Testis (tissue), 5 donors: ENCODE measurements at places on chromosomes 13 and 19. TPM values are rescaled to one million over a fixed set of nuclear protein-coding genes. Genes with fewer than 3 reads are reported as not detected.

DNA sequence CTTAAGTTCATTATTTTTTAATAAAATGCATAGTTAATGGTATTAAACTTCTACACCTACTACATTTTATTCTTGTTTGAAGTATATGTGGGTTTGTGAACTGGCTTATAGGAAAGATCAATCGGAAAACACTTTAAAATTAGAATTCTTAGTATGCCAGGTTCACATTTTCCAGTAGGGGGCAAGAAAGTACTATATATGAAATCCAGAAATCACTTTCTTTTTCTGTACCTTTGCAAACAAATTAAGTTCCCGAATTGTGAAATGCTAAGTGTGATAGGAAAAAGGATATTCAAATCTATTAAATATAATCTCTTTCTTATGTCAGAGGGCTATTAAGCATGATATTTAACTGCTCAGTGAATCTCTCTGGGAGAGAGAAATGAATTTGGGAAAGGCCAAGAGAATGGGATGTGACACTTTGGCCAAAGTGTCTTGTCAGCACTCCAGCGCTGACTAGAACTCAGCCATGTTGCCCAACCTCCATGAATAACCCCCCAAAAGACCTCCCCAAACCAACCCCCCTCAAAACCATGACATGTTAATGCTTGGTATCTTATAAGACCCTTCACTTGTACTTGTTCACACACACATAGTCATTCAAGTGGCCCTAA lies 122.6 kb upstream of the SLC10A2 start:
- DNase-seq, result no peak

CACNA1A gene
- polyA plus RNA-seq, result 9.7 TPM

FBXL3 gene
- polyA plus RNA-seq, result 51.0 TPM

- DNase-seq, result no peak
Observed at GRCh38 chr13:74274916-74275315, 140.7 kb upstream of the KLF12 start.

DNA sequence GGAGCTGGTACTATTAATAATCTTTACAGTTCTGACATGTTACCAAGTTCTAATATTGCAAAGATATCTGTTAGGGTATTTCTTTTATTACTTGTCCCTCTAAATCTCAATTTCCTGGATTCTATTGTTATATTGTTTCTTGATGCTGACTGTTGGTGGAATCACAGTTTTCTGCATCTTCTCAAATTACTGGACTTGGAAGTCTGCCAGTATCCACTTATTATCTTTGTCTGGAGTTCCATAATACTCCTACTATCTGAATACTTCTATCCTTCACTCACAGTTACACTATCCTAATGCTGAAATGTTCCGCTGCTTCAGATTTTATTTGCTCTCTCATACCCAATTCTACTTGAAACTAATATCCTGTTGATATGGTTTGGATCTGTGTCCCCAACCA lies 1985.7 kb upstream of the PRR20A start:
- DNase-seq, result no peak

CADM4 gene
- 7.8 TPM for polyA plus RNA-seq

ZNF284 gene
- 0.96 TPM for polyA plus RNA-seq

GRCh38 chr13:30323524-30323923 lies 16.2 kb upstream of the KATNAL1 start:
- no peak for DNase-seq

DNA sequence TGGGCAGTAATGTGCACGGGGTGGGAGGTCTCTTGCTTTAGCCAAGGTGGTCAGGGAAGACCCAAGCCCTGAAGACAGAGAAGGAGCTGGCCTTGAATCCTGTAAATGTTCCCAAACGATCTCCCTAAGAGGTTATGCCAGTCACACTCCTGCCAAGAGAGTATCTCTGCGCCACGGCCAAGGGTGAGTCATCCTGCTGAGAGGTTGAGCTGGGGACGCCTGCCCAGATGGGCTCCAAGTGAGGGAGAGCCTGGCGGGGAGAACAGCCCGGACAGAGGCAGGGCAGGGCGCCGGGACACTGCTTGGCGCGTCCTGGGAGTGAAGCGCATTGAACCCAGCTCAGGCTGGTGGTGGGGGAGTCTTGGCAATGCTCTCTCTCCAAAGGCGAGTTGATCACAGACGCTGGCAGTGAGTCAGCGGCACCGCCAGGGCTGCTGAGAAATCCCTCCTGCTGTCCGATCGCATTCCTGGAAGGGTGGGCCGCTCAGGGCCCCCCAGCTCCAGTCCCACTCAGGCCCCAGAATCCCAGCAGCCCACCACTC lies 16.4 kb downstream of the SULT2B1 start:
- DNase-seq, result peak; percentile 90

TMEM255B gene
- polyA plus RNA-seq, result 7.5 TPM

GRCh38 chr13:63208826-63209225 lies 1793.2 kb upstream of the PCDH20 start:
- no peak for DNase-seq

- DNase-seq, result no peak
Observed at GRCh38 chr19:30810726-30811125, 438.5 kb downstream of the ZNF536 start.

GRCh38 chr19:42555317-42555716 lies 27.0 kb upstream of the CEACAM1 start:
- DNase-seq, result no peak

DNA sequence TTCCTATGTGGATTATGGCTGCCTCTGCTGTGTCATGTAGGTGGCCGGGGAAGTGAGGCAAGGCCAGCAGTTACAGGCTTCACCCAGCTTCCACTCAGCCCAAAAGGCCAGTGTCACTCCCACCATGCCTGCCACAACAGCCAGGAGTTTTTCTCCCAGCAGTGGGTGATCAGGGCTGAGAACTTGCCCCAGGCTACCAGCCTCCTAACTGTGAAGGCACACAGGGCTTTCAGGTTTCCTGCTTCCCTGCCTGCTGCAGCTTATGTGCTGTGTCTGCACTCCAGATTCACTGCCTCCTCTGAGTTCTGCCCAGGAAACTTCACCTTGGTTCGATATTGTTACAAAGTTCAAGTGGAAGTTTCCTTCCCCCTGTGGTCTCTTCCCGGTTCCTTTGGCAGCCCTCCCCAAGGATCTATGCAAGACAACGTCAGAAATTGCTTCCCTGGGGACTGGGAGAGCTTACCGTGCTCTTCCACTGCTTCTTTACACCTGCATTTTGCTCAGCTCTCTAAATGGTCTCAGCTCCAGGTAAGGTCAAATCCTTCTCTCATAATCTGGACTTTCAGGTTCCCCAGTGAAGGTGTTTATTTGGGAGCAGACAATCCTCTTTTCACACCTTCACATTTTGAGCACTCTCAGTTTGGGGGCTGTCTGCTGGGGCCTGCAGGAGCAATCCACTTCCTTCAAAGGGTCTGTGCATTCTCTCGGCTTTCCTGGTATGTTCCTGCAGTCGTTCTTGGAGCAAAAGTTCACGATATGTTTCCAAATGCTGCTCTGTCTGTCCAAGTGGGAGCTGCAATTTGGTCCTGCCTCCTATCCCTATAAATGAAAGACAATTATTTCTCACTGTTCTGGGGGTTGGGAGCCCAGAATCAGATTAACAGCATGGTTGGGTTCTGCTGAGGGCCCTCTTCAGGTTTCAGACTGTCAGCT lies 1730.1 kb upstream of the PRR20A start:
- DNase-seq, result no peak

CGB3 gene
- not detected for polyA plus RNA-seq

DNA sequence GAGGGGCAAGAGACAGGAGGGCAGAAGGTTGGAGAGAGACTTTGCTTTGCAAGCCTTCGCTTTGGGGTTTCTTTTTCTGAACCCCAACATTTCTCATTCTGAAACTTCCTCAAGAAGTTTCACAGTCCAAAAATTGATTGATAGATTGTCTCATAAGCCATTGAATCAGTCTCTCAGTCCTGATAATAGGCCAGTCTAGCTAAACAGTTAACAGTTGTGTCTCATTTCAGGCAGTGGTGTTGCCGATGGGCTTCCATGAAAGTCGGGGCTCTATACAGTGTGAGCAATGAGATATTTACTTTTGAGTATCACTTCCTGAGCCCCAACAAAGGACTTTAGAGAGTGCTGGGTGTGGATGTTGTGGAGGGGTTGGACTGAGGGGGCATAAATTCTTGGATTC lies 26.5 kb upstream of the SPRY2 start:
- no peak for DNase-seq

ZNF221 gene
- 2.2 TPM for polyA plus RNA-seq

SLC8A2 gene
- 4.2 TPM for polyA plus RNA-seq

PLEKHA4 gene
- 19.9 TPM for polyA plus RNA-seq

METTL21C gene
- 1.8 TPM for polyA plus RNA-seq

ZNF723 gene
- 3.6 TPM for polyA plus RNA-seq

CBLC gene
- 1.9 TPM for polyA plus RNA-seq

DNA sequence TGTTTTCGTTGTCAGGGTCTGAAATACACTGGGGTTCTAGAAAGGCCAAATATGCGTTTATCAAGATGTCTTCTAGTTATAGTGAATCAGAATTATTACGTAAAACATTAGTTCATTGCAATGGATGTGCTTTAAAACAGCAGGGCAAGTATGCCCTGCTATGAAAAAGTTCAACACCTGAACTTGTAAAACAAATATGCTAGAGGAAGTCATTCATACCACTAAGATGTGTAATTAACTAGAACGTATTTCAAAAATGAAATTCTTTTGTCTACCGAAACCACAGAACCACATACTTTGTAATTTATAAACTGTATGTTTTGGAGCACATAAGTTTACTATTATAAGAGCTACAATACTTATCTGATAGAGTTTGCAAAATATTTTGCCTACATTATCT lies 266.2 kb downstream of the KCTD12 start:
- DNase-seq, result no peak

GRCh38 chr13:113897161-113897560 lies 33.3 kb upstream of the GAS6 start:
- no peak for DNase-seq

GRCh38 chr19:35790981-35791813 lies 15.8 kb downstream of the ARHGAP33 start:
- no peak for DNase-seq

- DNase-seq, result no peak
Observed at GRCh38 chr19:42328854-42329253, 3.4 kb downstream of the MEGF8 start.

KASH5 gene
- polyA plus RNA-seq, result 121 TPM

PSG5 gene
- not detected for polyA plus RNA-seq

DNA sequence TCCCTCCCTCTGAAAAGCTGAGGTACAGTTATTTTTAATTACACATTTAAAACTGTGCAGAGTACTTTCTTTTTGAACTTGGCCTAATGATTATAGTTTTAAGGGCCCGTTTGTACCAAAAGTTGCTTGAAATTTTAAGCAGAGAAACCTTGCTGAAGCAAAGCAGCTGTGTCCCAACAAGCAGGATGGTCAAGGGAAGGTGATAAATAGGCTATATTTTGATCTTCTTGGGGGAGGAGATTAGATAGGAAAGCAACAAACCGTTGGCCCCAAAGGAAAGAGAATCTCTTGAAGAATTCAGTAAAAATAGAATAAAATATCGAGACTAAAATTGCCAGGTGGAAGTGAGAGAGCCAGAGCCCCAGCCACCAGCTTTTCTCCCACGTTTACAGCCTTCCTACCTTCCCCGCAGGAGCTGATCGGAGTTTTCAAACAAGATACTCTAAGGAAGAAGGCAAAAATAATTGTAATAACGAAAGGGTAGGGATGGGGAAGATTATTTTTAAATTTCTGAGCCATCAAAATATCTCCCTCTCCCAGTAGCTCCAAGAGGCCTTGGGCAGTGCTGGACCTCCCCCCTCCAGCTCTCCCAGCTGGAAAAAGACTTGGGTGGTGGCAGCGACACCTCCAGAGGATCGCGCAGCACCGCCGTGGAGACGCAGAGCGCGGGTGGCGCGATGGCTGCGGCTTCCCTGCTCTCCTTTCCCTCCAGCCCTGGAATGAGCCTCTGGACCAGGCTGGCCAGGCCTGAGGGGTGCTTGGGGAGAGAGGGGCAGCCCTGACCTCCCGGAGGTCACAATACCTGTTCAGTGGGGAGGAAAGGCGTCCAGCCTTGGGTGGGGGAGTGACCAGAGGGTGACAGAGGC lies 5.8 kb downstream of the ZIC2 start:
- DNase-seq, result no peak

GRCh38 chr13:23724196-23724970 lies 154.2 kb downstream of the TNFRSF19 start:
- no peak for DNase-seq

DNA sequence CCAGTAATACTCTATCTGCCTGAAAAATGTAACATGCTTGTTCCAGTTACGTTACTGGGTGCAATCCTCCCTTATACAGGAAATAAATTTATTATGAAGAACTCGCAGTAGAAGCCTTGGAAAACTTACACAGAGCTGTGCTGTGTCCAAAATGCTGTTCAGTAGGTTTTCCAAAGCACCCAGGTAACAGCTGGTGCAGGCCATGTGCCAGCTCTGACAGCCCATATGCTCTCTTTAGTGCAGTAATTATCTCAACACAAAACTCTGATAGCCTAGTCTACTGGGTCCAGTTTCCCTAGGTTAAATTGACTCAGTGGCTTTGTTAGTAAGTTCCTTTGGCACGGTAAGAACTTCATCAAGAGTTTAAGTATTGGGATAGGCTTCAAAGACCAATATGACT lies 120.7 kb upstream of the OBI1 start:
- DNase-seq, result no peak

DNA sequence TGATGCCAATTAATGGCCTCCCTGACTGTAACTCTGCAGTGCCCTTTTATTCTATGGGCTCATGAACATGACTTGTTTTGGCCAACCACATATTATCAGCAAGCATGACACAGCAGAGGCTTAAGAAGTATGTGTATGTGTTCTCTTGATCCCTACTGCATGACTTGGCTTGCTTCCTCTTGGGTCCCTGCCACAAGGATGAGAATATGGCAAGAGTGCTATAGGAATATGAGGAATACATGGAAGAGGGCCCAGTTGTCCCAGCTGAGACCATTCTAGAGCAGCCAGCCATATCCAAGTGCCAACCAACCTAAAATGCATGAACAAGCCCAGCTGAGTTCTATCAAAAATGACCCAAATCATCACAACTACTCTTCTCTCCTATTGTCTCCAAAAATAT lies 576.7 kb upstream of the PCDH9 start:
- no peak for DNase-seq

GRCh38 chr19:18364826-18365528 lies 21.0 kb upstream of the GDF15 start:
- DNase-seq, result peak; percentile 88

SBSN gene
- 0.47 TPM for polyA plus RNA-seq

DNA sequence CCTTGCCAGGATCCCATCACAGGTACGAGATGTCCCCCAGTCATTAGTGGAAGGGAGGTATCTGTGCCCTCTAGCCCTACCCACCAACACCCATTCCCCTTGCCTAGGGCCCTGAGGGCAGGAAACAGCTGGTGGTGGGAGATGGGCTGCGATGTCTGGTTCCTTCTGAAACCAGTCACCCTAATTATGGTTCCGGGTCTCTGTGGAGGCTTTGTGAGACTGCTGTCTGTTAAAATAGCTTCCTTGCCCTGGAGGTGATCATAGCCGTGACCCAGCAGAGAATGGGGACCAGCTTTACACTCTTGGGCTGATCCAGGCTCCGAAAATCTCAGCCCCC lies 5.5 kb downstream of the ALDH16A1 start:
- DNase-seq, result no peak

- no peak for DNase-seq
Observed at GRCh38 chr13:79384022-79384610, 21.9 kb downstream of the RBM26 start.
